ENCODE measurements at places on chromosomes 7 and 10.

DNA sequence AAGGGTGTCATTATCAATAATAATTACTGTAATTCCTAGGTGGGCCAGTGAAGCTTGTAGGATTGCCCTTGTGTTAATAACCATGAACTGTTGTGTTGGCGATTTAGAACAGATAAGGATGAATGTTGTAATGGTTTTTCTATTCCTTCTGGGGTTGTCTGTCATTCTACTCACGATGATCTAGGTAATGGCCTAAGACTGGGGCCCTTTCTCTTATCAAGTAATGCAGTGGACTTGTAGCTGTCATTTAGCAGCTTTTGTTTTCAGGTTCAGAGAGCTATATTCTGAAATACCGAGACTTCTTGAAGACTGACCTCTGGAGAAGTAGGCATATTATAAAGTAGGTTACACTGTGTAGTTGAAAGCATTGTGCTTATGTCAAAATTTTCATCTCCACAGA, 110.2 kb downstream of the TAF3 start:
- H3K27ac ChIP-seq = no peak overlapping the region
- H3K27me3 ChIP-seq = no peaks in the 10 kb centered on the region
- no peak overlapping the region for H3K4me3 ChIP-seq

- H3K27ac ChIP-seq = no peak overlapping the region
- peaks cover 4% of the 10 kb centered on the region for H3K36me3 ChIP-seq
- H3K4me3 ChIP-seq = no peak overlapping the region
- no peaks in the 10 kb centered on the region for H3K27me3 ChIP-seq
- H3K4me1 ChIP-seq = no peaks in the 10 kb centered on the region
Observed at GRCh38 chr10:68665841-68666240, 55.2 kb upstream of the CCAR1 start.

DNA sequence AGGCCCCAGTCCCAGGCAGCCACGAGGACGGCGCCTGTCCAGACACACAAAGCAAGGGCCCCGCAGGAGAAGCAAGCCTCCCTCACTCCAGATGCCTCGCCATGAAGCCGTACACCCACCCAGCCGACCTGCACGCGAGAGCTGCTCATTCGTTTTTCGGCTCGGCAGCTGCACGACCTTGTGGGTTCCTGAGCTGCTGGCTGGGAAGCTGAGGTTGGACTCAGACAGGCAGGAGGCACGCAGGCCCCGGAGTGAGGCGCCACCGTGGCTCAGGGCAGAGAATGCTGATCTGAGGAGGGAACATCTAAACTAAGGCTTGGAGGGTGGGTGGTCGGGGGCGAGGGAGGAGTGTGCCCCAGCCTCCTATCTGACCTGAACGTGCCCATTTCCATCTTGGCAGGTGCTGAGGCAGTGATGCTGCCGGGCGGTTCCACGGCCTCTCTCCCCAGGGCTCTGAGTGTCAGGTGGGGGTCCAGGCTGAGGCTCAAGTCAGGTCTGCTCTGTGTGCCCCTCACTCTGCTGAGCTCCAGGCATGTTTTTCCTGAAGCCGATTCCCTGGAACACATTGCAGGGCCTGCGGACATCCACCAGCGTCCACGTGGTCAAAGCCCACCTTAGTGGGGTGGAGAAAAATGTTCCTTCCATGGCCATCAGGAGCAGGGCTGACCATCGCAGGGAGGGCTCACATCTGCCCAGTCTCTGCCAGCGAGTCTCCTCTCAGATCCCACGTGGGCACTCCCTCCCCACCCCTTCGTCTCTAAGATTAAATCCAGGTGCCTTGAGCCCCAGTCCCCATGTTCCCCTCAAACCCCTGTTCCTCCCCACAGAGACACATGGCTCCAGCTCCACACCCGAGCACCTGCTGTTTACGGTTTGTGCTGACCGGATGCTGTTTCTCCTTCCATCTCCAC, 28.1 kb upstream of the FAM20C start:
- H3K27me3 ChIP-seq = peaks cover 29% of the 10 kb centered on the region
- no peak for DNase-seq
- H3K27ac ChIP-seq = no peak overlapping the region
- no peaks in the 10 kb centered on the region for H3K4me1 ChIP-seq

DNA sequence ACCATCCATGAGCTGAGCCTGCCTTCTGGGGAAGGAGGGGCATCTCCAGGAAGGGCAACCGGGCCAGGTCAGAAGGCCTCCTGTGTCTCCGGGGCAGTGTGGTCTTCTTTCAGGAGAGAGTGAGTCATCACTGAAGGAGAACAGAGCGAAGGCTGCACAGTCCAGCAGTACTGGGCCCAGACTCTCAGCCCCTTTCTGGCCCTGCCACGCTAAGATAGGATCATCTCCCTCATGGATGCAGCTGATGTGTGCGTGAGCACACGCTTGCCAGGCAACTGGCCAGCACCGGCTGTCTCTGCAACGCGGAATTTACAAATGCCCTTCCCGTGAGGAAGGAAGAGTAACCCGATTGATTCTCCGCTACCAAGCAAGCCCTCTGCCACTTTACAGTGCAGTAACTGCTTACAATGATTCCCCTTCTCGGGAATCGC, 328.2 kb downstream of the TNS3 start:
- H3K27me3 ChIP-seq = peaks cover 27% of the 10 kb centered on the region
- H3K27ac ChIP-seq = no peak overlapping the region
- H3K4me3 ChIP-seq = no peak overlapping the region

DNA sequence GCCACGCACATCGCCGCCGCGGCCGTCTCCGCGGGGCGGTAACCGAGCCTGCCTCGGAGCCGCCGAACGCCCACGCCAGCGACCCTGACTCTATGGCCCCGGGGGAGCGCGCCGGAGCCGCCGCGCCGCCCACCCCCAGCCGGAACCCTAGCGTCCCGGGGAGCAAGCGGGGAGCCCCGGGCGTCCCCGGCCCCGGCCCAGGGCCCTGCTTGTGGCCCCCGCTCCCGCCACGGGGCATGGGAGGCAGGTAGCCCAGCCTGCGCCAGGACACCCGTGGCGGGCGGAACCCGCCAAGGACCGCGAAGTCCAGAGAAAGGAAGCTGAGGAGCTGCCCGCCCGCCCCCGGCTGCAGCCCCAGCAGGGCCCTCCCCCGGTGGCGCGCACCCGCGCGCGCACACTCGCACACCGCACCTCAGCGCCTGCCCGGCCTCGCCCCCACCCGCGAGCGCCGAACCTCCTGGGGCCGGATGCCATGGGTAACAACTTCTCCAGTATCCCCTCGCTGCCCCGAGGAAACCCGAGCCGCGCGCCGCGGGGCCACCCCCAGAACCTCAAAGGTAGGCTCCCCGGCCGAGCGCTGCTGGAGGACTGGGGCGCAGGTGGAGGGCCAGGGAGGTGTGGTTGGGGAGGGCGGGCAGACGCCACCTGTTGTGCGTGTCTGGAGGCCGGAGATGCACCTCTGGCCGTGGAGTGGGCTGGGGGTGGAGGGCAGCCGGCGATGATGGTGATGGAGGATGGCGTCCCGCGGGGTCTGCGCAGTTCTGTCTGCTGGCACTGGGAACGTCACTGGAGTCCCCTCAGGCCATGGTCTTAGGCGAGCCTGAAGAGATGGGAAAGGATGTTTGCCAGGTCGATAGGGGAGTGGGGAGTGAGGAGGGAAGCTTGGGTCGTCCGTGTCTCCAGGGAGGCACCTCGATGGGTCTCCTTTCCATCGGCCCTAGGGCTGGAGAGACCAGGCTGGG, 692 bp downstream of the NEURL1 start:
- H3K27ac ChIP-seq = no peak overlapping the region
- no peaks in the 10 kb centered on the region for H3K36me3 ChIP-seq
- H3K27me3 ChIP-seq = peaks cover 83% of the 10 kb centered on the region

GRCh38 chr10:124539935-124540641, 78.5 kb downstream of the LHPP start:
- peaks cover 7% of the 10 kb centered on the region for H3K4me1 ChIP-seq
- H3K27me3 ChIP-seq = peaks cover 21% of the 10 kb centered on the region
- DNase-seq = peak; percentile 75

DNA sequence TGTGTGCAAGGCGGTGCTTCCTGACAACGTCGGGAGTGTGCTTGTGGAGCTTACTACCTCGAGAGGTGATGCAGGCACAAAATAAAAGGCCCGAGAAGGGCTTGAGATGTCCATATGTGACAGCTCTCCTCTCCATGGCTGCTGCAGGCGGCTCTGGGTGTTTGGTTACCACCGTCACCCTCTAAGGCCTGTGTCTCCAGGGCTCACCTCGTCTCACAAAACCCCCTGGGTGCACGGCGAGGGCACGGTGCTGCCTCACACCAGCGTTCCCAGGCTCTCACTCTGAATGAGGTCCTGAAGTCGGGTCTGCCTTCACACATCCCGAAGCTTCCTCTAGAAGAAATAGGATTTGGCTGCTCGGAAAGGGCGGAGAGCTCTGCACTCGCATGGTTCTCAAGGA, 32.9 kb downstream of the PROSER2 start:
- no peaks in the 10 kb centered on the region for H3K4me1 ChIP-seq
- peaks cover 52% of the 10 kb centered on the region for H3K27me3 ChIP-seq
- DNase-seq = no peak
- no peaks in the 10 kb centered on the region for H3K36me3 ChIP-seq
- no peak overlapping the region for H3K27ac ChIP-seq

- H3K4me1 ChIP-seq = peaks cover 38% of the 10 kb centered on the region
- H3K4me3 ChIP-seq = peak within 1 kb of the TSS; percentile 76
- DNase-seq = peak; percentile 72
- peaks cover 39% of the 10 kb centered on the region for H3K36me3 ChIP-seq
- peaks cover 17% of the 10 kb centered on the region for H3K27me3 ChIP-seq
Observed at GRCh38 chr10:43606323-43607198, at the start of gene ZNF485. Gene ZNF485, plus strand, starts transcription at chr10:43606438. Its CDS starts 613 bp downstream, at chr10:43607051.

DNA sequence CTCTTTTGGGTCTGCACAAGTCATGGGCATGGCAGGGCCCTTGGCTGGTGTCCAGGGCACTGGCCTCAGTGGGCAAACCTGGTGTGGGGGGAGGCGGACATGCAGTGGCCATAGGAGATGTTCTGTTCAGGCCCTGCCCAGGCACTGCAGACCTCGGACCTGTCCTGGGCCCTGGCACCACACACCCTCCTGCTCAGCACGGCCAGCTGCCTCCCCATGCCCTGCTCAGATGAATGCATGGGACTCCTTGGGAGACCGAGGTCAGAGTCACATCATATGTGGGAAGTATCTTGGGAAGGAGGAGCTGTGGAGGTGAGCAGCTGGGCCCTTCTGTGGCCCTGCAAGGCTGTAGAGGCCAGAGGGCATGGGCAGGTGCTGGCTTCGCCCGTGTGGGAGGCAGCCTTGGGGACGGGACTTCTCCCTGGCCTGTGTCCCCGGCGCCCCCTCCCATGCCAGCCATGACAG, 130.8 kb downstream of the VIPR2 start:
- no peaks in the 10 kb centered on the region for H3K27me3 ChIP-seq
- no peak overlapping the region for H3K4me3 ChIP-seq
- DNase-seq = no peak

DNA sequence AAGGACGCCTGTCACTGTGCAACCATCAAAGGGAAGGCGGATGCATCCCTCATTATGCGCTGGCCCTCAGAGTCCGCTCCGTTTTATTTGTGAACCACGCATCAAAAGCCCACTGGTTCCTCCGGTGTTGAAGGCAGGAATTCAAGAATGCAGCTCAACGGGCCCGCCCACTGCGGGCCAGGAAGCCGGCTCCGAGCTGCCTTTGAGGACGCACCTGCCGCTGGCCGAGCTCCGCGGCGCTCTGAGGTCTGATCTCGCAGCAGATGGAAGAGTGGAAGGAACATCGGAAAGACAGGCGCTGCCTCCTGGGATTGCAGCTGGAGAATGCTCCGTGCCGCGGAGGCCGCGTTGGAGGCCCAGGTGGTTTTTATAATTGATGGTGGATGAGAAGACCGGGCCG, 56.9 kb upstream of the ADGRA1 start:
- no peaks in the 10 kb centered on the region for H3K4me1 ChIP-seq
- no peak overlapping the region for H3K27ac ChIP-seq
- H3K4me3 ChIP-seq = no peak overlapping the region
- no peak for DNase-seq
- no peaks in the 10 kb centered on the region for H3K36me3 ChIP-seq
- peaks cover 16% of the 10 kb centered on the region for H3K27me3 ChIP-seq

All from activated naive CD4-positive, alpha-beta T cell treated with anti-CD3 and anti-CD28 coated beads, Interleukin-2, amount 10 ng/mL, durations not matched to agents 7 days and 5 days (primary cell).